T47D (cell line): ENCODE measurements at places on chromosomes 3 and 15.

DNA sequence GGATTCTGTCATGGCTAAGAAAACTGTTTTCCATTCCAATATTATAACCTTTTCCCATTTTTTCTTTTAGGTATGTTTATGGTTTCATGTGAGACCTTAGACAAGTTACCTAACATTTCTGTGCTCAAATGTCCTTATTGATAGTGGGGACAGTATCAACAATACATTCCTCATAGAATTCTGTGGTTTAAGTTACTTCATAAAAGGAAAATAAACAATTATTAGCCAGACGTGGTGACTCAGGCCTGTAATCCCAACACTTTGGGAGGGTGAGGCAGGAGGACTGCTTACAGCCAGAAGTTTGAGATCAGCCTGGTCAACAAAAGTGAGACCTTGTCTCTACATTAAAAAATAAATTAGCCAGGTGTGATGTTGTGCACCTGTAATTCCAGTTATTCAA lies 436.8 kb upstream of the CNTN4 start:
- no peak for DNase-seq

GRCh38 chr3:78670746-78671145 lies 1097.1 kb downstream of the ROBO1 start:
- DNase-seq = no peak

- DNase-seq = no peak
Measured at GRCh38 chr15:43794269-43795037, 2.3 kb downstream of the SERF2 start.

GRCh38 chr15:67880651-67881182 lies 40.9 kb upstream of the RNU6-1 start:
- no peak for DNase-seq

- no peak for DNase-seq
Measured at GRCh38 chr3:10242182-10243065, 5.8 kb upstream of the TATDN2 start.

- no peak for DNase-seq
Measured at GRCh38 chr15:68630211-68630555, 51.4 kb downstream of the CORO2B start.

- DNase-seq = no peak
Measured at GRCh38 chr3:160981217-160981938, 123.8 kb downstream of the B3GALNT1 start.

DNA sequence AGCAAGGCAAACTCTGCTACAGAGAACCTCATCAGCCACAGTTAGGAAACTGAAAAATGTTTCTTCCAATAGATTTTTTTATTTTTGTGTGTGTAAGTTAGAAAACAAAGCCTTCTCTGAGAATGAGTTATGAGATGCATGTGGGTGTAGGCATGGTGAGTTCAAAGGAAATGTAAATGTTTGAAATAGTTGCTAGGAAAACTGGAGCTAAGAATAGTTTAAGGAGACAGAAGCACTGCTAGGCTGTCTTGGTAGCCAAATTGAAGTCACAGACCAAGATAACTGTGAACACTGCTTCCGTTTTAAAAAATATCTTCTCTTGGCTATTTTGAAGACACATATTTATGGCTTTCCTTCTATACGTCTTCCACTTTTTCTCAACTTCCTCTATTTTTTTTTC lies 1501.2 kb upstream of the CADM2 start:
- DNase-seq = no peak

DNA sequence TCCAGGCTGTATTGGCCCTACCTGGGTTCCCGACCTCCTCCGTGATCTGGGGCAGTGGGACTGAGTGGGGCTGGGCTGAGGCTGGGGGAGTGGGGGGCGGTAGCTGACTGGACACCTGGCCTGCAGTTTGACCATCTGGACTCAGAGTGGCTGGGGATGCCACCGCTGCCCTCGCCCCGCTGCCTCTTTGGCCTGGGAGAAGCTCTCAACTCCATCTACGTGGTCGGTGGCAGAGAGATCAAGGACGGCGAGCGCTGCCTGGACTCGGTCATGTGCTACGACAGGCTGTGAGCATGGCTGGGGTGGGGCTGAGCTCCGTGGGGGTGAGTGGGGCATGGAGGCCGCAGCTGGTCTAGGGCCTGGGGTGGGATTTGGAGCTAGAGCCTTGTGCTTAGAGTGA lies 2.7 kb downstream of the KLHL40 start:
- no peak for DNase-seq

GRCh38 chr3:68070186-68070585 lies 415.8 kb upstream of the SUCLG2 start:
- DNase-seq = no peak

GRCh38 chr3:144521131-144521530 lies 549.5 kb downstream of the DIPK2A start:
- DNase-seq = no peak

DNA sequence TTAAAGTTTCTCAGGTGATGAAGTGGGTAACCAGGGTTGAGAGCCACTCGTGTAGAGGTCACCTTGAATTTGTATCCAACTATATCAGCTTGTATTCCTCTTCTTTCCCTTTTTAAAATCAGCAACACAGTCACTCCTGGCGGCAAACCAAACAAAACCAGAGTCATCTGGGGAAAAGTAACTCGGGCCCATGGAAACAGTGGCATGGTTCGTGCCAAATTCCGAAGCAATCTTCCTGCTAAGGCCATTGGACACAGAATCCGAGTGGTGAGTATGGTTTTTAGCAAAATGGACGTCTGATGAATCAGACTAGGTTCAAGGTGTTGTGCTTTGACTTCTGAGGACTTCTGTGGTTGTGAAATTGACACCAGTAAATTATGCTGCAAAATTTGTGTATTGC lies 3.9 kb downstream of the RPL35A start:
- DNase-seq = no peak

DNA sequence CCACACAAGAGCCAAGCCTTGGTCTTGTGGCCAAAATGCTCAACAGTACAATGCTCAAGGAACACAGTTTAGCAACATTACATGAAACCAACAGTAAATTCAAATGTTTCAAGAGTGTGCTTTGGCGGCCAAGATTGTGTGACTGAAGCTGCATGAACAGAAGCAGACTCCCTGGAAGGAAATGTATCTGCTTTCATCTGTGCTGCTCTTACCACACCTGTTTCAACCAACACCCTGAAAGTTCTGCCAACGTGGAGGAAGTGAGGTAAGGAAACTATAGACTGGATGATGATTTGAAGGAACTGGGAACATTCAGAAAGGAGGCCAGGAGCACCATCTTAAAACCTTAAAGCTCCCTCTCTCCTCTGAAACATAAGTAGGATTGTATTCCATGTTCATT lies 55.7 kb downstream of the MB21D2 start:
- no peak for DNase-seq

DNA sequence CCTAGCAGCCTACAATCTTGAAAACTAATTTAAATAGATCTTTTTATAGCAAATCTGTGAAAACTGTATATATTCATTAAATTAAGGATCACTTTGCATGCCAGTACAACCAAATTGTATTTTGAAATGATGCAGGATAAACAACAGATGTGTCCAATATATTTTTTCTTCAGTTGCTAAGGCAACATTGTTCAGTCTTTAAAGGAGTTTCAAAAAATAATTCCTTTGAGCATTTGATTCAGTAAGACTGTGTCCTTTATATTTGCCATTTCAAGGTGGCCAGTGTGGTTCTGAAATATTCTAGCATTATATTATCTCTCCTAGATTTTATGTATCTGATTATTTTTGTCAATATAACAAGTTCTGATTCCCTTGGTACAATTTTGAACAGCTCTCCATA lies 254.7 kb downstream of the PLOD2 start:
- DNase-seq = no peak

- DNase-seq = no peak
Measured at GRCh38 chr3:184428561-184429175, 48.8 kb downstream of the CHRD start.

- DNase-seq = no peak
Measured at GRCh38 chr15:67225336-67225735, 29.1 kb downstream of the AAGAB start.
